Amniotic stem cell (primary cell): ENCODE measurements at places on chromosomes 13 and 19.

DNA sequence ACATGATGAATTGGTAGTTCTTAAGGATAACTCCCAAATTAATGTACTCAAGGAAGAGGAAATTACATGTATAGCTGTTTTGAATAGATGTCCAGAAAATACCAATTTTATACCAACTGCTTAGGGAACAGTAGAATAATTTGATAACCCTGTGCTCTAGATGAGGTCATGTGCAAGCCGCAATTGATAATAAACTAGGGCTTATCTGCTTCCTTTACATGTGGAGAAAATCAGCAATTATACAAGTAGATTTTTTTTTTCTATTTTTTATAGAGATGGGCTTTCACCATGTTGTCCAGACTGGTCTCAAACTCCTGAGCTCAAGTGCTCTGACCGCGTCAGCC, 9.3 kb downstream of the TPT1 start:
- no peak for DNase-seq

DNA sequence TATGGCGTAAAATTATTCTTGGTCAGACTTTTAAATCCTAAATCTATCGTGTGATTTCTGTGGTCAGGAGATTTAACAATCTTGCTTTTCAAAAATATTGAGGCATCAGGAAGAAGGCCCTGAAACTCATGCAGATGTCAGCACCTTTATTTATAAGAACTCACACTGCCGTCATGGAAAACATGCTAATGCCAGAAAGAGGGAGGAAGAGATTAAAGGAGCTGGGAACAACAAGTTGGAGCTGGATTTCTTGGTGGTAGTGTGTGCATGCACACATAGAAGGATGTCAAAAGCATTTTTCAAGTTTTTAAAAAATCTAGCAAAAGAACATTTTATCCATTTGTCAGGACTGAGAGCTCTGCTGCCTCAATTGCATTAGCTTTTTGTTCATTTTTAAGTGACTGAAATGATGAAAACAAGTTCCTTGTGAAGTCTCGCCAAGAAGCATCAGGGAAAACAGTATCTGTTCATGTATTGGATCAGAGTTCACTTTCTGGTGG, 342.5 kb downstream of the SPRY2 start:
- no peak for DNase-seq

DNA sequence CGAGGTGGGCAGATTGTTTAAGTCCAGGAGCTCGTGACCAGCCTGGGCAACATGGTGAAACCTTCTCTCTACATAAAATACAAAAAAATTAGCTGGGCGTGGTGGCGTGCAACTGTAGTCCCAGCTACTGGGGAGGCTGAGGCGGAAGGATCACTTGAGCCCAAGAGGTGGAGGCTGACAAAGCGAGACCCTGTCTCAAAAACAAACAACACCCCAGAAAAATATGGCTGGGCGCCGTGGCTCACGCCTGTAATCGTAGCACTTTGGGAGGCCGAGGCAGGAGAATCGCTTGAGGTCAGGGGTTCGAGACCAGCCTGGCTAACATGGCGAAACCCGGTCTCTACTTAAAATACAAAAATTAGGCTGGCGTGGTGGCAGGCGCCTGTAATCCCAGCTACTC, 3.4 kb upstream of the HNRNPL start:
- DNase-seq, result no peak

DNA sequence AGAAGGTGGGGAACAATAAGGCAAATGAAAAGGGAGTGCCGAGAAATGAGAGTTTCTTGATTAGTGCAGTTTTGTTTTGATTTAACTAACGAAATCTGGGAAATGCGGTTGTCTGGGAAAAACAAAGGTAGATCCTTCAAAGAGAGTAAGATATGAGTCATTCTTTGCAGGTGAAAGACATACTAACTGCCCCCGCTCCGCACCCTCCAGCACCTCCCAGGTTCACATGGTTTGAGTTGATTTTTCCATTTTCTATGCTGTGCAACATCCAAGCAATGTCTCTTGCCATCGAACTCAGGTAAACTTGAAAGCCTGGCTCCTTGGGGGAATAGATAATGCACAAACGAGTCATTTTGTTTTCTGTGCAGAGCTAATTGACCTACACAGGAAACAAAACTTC, 84.1 kb upstream of the KLF12 start:
- DNase-seq, result no peak

DNA sequence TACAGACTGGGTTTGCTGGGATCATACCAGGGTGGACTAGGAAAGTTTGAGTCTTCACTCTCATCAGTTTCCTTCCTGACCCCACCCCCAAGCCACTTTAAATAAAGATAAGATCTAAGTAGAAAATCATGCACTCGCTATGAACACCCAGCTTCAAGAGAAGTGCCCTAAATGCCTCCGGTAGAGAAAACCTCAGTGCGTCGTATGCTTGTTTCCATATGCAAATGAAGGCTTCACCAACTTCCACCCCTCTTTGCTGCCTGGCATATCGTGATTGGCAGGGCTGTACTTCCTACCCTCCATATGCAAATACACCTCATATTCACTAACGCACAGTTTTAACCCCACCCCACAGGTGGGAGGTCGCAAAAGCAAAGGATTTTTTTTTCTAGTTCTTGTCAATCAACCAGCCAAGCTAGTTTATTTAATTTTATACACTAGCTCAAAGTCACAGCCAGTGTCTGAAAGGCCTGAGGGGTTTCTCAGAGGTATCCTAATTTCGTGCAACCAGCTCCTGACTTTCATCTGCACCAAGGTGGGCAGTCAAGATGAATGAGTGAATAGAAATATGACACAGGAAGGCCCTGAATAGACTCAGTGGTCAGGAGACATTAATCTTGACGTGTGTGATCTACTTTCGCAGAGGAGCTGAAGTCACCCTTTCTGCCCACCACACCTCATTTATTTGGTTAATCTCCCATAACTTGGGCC, 121.1 kb upstream of the TSHZ3 start:
- DNase-seq, result no peak

GRCh38 chr19:5831159-5831558, 8.3 kb downstream of the FUT6 start:
- DNase-seq, result no peak

DNA sequence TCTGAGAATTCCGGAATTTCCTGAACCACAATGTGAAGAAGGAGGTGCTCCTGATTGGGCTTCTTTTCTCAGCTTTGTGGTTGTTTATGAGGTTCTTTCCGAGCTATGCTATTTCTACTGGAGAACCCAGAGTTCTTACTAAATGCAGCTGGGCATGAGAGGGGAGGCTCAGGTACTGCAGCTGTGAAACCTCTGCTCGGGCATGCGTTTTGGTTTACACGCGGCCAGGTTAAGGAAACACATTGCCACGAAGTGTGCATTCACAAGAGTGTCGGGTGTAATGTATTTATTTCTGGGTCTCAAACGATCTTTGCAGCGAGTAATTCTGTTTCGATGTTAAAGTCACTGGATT, 661 bp upstream of the MIR17HG start:
- DNase-seq, result no peak

DNA sequence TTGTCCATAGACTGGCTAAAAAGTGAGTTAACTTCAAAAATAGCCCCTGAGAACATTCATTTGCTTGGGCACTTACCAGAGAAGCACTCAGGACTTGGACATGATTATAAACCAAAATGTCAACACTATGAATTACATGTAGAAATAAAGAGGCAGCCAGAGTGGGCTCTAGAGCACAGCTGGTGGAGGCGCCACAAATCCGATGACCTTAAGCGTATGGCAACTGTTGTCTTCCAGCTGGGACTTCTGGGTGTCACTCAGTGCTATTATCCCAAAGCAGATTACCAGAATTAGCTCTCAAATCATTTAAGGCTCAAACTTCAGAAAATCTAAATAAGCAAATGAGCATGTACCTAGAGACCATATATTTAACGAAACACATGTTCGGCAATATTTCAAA, 1255.5 kb upstream of the SLC10A2 start:
- DNase-seq, result no peak

- no peak for DNase-seq
Measured at GRCh38 chr19:39845584-39845932, 621 bp downstream of the FBL start.

- DNase-seq, result no peak
Measured at GRCh38 chr19:51783372-51783771, 11.6 kb upstream of the FPR3 start.

GRCh38 chr19:14482172-14482941, 7.2 kb upstream of the PTGER1 start:
- DNase-seq, result no peak

- DNase-seq, result no peak
Measured at GRCh38 chr13:24842549-24843274, 78.7 kb downstream of the RNF17 start.

DNA sequence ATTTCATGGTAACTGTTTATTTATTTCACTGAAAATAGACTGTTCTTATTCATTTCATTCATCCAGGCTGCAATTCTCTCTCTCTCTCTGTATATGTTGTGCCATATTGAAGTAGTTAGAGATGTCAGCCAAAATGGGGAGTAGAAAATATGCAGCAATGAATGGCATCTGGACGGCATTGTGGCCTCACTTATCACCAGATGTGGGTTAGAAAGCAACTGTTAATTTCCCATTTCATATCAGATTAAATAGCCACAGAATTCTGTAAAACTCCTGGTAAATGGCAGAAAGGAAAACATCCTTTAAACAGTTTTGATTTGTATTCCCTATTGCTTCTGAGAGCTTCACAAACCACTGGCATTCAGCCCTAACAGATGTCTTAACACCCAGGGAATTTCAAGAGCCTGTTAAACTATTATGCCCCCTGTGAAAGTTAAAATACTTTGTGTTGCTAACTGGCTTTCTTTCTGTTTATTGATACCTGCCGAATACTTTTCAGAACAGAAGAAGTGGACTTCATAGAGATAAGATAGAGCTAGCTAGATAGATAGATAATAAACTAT, 1763.3 kb upstream of the MIR17HG start:
- no peak for DNase-seq

DNA sequence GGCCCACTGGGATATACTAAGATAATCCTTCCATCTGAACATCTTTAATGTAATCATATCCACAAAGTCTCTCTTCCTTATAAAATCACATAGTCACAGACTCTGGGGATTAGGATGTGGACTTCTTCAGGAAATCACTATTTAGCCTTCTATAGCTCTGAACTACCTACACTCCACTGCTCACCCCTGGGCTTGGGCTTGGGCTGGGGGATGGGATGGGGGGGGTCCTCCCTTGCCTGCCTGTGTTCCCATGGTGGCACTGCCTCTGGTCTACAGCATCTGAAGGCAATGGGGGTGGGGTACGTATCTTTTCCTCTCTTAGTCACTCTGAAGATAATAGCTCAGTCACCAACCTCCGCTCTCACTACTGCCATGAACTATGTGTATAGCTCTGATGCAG, 67.8 kb upstream of the SERTM1 start:
- no peak for DNase-seq

DNA sequence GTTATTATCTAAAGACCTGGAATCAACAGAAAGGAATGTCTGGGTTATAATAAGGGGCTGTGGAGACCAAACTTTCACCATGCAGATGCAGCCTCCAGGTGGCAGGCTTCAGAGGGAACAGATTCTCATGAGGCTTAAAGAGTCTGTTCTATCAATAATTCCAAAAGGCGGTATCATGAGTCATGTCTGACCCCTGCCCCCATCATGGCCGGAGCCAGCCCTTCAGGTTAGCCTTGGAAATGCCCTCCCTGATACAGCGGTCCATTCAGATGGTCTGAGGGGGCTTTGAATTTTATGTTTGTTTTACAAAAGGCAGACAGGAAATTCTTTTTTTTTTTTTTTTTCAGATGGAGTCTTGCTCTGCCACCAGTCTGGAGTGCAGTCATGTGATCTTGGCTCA, 21.7 kb upstream of the LAMP1 start:
- DNase-seq, result no peak

- no peak for DNase-seq
Measured at GRCh38 chr13:111286162-111286561, 34.3 kb upstream of the TEX29 start.

GRCh38 chr19:4045597-4046361, 20.9 kb downstream of the ZBTB7A start:
- no peak for DNase-seq

- no peak for DNase-seq
Measured at GRCh38 chr13:43484432-43485225, 302.1 kb downstream of the ENOX1 start.

DNA sequence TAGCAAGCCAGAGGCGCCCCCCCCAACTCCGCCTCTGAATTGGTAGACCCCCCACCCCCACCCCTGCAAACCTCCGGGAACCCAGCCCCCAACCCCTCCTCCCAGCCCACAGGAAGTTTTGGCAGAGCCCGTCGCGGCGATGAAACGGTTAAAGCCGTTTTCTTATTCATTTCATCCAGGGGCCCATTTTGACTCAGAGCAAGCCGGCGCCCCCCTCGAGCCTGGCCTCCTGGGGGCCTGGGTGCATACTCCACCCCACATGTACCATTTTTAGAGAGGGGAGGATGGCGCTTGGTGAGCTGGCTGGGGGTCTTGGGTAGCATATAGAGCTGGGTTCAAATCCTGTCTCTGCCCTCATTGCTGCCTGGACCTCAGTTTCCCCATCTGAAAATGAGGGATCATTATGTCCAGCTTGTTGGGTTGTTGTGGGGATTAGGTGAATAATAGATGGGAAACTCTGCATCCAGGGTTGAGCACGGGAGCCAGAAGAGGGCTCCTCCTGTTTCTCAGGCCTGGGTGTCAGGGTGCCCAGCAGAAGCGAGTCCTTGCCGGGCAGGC, 7.9 kb upstream of the JUNB start:
- DNase-seq, result no peak

DNA sequence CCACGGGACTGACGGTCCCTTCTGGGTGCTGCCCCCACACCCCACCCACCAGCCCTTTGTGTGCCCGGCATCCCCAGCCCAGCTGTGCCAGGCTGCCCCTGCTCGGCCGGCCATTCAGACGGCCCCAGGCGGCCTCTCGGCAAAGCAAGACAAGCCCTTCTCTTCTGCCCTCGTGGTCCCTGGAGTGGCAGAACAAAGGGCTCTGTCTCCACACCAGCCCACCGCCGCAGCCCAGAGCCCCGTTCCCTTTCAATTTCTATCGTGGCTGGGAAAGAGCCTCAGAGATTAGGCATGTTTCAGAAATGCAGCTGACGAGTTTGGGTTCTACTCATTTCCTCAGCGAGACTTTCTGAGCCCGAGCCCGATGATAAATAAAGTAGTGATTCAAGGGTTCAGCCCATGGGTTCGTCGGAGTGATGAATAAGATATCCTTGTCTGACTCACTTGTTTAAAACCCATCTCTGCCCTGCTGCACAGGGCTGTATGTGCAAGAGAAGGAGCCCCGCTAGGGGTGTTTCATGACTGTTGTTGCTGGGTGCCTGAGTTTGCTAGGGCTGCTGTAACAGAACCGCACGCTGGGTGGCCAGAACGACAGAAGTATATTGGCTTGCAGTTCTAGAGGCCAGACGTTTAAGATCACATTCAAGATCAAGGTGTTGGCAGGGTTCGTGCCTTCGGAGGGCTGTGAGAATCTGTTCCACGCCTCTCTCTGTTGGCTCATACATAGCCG, 4.3 kb downstream of the MYO9B start:
- DNase-seq, result peak; percentile 97

GRCh38 chr13:25762281-25762680, 289.5 kb downstream of the SHISA2 start:
- no peak for DNase-seq

- DNase-seq, result no peak
Measured at GRCh38 chr13:109764045-109764444, 22.3 kb downstream of the IRS2 start.
